ENCODE measurements at places on chromosomes 3 and 15.
A peak's percentile ranks its signal among the peaks of the same experiment; 100 is the strongest.

DNA sequence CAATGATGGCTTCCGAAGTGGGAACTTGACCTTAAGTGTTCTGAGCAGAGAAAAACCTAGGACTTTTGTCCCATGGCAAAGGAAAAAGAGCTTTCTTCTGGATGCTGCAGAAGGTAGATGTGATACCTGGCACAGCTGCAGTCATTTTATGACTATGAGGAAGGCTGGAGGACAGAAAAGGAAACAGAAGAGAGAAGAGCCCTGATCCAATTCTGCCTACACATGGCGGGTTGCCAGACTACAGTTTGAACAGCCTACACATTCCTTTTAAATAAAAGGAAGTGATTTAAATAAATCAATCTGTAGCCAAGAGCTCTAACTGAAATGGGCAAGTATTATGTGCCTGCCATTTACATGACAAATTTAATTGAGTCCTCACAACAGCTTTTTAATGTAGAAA is 43.6 kb upstream of the CHRNB4 start:
- no peak for DNase-seq

DNA sequence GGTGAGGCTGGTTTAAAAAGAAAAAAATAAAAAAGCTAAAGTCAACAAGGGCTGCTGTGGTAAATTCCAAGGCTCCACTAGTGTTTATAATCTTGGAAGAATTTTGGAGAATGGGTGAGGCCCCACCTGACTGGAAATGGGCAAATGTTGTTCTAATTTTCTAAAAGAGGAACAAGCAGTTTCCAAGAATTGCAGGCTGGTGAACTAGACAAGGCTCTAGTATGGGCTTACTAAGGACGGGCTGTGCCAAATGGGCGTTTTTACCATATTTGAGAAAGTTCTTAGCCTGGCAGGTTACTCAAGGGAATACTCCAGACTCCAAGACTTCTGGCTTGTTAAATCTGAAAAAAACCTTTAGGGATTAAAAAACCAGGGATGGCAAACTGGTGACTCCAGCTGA is 67.0 kb upstream of the ABHD2 start:
- no peak for DNase-seq

DNA sequence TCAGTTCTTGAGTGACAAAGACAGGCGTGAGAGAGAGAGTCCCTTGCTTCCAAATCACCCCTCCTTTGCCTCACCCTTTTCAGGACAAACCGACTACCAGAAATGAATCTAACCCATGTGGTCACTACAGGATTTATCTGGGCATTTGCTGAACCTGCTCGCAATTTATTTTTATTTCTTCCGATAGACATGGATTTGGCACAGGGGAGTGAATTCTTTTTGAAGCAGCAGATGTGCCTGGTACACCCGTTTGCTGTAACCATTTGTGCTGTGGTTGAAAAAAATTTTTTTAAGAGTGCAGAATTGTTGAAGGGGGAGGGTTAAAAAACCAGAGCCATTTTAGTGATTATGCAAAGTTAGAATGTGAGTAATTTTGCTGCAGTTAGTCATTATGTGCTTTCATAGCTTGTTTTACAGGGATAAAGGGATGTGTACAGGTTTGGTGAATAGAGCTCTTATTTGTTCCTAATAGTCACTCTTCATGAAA is 442.0 kb downstream of the LPP start:
- no peak for DNase-seq

- peak; percentile 34 for DNase-seq
These were observed 1.9 kb upstream of the VWA5B2 start for GRCh38 chr3:184227481-184227935.

DNA sequence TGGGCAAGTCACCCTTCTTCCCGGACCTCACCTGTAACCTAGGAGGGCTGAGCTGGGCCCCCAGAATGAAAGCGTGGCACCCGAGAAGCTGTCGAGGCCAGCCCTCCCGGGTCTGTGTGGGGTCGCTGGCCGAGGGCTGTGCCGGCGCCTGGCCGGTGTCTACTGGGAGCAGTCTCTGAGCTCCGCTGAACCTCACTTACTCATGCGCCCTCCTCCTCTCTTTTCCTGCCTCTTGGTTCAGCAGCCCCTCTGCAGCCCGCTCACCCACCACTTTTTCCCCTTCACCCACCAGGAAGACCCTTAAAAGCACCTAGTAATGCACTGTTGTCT is 419 bp downstream of the HYKK start:
- DNase-seq, result peak; percentile 41

DNA sequence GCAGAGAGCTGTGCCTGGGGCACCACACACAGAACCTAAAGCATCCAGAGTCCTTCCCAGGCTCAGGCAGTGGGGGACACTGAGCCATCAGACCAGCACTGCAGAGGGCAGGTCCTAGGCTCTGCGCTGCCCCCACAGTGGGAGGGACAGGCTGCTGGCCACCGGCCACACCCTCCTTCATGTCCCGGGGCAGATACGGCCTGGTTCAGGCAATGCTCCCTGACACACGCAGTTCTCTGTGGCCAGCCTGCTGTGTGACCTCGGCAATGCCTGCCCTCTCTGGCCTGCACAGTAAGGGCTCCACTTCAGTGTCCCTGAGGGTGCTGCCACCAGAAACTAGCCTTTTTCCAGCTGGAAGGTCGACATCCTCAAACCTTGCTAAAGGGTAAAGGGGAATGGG is 12.4 kb downstream of the LINGO1 start:
- no peak for DNase-seq

- DNase-seq, result no peak
These were observed 302.9 kb upstream of the TRIM42 start for GRCh38 chr3:140375002-140375401.

DNA sequence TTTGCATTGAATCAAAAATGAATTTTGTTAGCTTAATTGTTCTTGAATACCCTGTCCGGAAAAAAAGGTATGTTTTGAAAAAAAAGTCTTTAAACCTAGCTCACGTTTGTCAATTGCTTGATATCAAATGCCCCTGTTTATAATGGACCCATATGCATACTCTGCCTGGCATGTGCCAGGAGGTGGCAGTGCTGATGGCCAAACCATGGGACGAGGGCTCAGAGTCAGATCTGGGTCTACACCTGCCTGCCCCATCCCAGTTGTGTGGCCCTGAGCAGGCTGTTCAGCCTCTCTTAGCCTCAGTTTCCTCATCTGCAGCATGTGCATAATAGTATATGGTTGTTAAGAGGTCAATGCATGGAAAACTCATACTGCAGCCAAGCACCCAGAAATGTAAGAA is 38.8 kb downstream of the PRKCD start:
- no peak for DNase-seq

DNA sequence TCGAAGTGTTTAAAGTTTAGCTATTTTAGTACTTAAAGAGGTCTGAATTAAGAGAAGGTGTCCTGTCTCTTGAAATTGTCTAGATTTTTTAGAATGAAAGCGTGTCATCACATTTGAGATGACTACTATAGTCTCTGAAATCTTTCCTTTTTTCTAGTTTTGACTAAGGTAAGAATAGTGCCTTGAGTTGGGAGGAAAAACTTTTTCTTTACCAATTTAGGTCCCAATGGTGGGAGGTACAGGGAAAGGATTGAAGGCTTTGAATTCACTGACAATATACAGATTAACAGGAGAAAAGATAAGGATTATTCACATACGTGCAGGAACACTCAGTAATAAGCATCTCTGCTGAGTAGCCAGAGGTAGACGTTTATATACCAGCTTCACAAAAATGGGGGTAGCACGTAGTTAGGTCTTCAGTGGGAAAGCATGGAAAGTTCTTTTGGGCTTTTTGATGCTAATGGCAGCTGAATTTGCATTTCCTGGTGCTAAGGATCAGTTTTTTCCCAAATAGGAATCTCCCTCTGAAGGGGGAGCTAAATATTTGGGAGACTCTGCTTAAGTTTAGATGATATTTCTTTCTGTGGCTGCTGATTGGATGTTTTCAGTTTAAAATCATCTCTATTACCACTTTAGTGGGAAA is 88.1 kb downstream of the VPS8 start:
- DNase-seq, result no peak

DNA sequence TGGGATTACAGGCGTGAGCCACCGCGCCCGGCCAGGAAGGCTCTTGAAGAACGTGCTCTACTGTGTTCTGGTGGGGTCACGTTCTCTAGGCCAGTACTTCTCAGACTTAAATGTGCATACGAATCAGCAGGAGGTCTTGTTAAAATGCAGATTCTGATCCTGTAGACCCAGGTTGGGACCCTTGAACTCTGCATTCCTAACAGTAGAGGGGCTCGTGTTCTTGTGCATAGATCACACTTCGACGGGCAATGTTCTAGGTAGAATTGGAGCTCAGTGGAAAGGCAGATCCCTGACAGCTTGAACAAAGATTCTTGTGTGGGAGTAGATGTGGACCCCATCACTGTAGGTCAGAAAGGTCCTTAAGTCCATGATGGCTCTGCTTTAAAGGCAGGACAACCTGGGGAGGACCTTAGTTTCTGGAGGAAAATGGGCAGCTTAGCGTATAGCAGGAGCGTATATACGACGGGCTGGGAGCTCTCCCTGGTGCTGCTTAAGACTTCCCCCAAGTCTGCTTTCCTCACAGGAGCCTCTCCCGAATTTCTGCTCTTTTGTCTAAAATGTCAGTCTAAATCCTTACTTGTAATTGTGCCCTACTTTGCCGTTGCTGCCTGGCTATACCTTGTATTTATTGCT is 16.9 kb upstream of the FAM81A start:
- DNase-seq, result no peak

DNA sequence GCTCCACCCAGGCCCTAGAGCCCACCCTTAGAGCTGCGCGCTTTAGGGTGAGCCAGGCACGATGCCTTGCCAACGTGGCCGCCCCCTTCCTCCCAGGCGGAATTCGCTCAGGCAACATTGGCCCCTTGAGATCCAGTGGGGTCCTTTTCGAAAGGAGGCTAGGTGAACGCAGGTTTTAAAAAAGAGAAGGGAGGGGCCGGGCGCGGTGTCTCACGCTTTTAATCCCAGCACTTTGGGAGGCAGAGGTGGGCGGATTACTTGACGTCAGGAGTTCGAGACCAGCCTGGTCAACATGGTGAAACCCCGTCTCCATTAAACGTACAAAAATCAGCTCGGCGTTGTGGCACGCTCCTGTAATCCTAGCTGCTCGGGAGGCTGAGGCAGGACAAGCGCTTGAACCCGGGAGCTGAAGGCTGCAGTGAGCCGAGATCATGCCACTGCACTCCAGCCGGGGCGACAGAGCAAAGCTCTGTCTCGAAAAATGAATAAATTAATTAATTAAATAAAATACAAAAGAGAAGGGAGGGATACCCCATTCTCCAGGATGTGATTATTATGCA is 984 bp upstream of the RPP25 start:
- DNase-seq, result peak; percentile 66

GRCh38 chr3:138950006-138950644 is 3.1 kb downstream of the FOXL2NB start:
- peak; percentile 57 for DNase-seq

- DNase-seq, result no peak
These were observed 46.7 kb downstream of the IGF2BP2 start for GRCh38 chr3:185778094-185778493.

DNA sequence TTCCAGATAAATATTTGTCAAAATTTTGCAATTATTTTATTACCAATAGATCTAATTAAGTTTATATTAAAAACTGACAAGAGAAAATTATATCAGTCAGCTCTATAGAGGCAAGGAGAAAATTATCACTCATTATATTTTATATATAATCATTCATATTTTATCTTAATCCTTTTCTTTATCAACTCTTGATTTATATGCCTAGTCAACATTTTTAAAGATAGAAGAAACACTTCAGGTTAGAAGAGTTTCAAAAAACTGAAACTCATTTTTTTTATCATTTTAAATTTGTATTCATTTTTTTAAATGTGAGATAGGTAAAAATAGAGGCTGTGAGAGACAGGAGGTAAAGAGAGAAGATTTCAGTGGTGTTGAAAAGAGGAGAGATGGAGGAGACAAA is 217.3 kb upstream of the P2RY1 start:
- no peak for DNase-seq

DNA sequence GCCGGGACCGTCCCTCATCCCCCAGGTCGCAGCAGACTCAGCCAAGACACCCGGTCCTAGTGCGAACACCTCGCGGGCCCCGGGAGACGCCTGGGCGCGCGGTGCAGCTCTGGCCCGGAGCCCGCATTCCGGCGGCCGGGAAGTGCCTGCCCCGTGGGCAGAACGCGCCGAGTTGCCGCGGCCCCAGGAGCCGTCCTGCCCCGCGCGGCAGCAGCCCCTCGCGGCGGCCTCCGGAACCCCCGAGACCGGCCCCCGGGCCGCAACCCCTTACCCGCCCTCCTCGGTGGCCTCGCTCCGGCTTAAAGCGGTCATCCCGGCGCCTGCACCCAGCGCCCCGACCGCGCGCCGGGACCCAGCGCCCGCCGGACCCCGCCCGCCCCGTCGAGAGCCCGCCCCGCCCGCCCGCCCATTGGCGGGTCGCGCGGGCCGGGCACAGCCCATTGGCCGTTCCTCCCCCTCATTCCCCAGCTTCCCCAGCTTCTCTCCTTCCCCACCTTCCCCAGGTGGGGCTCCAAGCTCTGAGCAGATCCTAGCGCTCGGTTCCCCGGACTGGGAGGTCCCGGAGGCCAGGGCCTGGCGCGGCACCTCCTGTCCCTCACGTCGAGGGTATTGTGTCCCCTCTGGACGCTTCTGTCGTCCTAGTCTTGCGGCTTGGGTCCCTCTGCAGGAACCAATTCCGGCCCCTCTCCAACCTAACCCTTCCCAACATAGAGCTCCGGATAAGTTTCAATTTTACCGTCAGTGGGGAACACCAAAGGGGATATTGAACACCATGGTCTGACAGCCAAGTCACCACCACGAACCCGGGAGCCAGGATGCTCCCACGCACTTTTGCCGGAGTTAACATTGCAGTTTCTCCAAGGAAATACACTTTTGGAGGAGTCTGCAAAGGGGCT is at the start of gene GRAMD2A:
TSS of gene GRAMD2A (minus strand) at position 328 of the 896 bp plus-strand sequence.
- peak; percentile 23 for DNase-seq

DNA sequence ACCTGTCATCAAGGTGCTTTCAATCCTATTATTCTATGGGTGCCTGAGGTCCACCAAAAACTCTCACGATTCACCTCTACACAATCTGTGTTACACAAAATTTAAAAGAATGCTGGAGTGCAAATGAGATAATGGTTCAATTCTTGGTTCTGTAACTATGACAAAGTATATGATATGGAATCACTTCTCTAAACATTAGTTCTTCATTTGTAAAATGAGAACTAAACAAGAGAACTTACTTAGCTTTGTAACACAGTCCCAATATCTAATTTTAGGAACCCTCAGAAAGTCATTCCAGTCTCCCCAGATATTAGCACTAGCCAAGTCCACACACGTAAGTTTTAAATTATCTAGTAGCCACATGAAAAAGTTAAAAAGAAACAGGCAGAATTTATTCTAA is 111.5 kb downstream of the TBL1XR1 start:
- DNase-seq, result no peak

GRCh38 chr3:134477002-134477401 is 8.8 kb downstream of the ANAPC13 start:
- no peak for DNase-seq

DNA sequence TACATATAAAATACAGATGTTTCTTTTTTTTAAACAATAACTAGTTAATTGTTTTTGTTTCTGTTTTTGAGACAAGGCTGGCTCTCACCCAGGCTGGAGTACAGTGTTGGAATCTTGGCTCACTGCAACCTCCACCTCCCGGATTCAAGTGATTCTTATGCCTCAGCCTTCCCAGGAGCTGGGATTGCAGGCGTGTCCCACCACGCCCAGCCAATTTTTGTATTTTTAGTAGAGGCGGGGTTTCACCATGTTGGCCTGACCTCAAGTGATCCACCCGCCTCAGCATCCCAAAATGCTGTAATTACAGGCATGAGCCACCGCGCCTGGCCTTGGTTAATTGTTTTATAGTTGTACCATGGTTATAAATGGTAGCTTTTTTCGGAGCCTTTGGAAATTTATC is 72.3 kb downstream of the PIAS1 start:
- no peak for DNase-seq
